Foreskin keratinocyte (primary cell): ENCODE measurements at places on chromosomes 2 and 18. TPM values are rescaled to one million over a fixed set of nuclear protein-coding genes. Genes with fewer than 3 reads are reported as not detected.

GRCh38 chr2:187157046-187157445, 291.0 kb downstream of the CALCRL start:
- DNase-seq, result no peak

DNA sequence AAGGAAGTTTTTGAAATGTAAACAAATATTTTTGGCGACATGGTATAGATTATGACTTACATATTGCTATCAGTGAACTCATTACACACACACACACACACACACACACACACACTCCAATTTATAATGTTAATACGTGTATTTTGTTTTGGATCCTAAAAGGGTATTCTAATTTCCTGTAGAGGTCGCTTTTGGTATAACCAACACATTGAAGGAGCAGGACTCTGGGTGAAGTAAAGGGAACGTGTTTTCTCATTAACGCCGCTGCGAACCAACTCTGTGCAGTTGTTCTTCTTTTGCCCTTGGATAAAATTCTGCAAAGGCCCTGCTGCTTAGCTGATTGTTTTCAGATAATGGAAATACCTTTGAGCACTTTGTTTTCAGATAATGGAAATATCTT, 190.4 kb downstream of the PMAIP1 start:
- DNase-seq, result no peak

GRCh38 chr2:133733901-133734255, 165.6 kb upstream of the NCKAP5 start:
- no peak for DNase-seq

GRCh38 chr2:37324786-37325624, at the start of gene PRKD3:
Gene PRKD3 (minus strand): TSS chr2:37324833. CDS start chr2:37316524, 8,309 bp downstream.
- peak; percentile 28 for DNase-seq

- DNase-seq, result no peak
Observed at GRCh38 chr2:234690569-234691213, 193.8 kb upstream of the ARL4C start.

DNA sequence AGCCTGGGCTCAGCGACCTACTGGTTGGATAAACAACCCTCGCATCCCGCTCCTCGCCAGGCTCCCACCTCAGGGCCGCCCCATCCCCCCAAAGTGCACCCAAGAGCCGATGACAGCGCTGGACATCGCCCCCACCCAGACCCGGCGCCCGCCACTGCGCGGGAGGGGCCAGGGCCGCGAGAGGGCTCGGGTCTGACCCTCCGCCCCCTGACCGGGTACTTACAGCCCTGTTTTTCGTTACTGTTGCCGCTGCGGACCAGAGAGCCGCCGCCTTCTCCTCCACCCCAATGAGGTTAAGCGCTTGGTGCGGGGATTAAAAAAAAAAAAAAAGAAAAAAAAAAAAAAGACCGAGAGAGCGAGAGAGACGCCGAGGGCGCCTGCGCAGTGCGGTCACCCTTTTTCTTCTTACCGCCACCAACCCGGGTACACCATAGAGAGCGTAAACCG, at the start of gene CLASP1:
TSS of gene CLASP1 (minus strand) at position 314 of the 447 bp plus-strand sequence. CDS start 43,567 bp downstream, outside the sequence.
- no peak for DNase-seq

- no peak for DNase-seq
Observed at GRCh38 chr2:162072976-162073887, 783 bp downstream of the DPP4 start.

GRCh38 chr18:30988440-30988839, 54.1 kb downstream of the DSC3 start:
- peak; percentile 30 for DNase-seq

DNA sequence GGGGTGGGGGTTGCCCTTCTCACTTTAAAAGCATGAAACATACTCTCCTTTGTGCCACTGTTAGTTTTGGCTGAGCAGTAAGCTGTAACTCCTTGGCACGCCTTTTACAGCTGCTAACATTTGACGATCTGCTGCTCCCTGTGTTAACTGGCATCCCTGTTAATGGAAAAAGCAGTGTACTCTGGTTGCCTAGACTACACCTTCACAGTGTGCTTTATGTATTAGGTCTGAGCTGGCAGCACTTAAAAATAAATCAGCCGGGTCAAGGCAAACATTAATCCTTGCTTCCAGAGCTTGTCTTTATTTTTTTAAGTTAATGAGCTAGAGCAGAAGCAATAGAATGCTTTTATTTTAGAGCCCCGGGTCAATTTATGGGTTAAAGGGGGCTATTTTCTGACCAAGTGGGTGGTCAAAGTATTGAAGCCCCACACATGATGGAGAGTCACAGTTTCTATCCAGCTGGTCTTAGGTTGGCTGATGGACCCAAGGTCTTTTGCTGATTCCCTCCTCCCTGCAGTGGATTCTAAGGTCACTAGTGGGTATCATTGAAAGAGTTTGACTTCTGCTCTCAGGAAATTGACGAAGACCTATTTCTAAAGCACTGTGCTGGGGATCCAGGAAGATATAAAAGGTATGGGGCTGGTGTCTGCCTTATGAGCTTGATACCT, 54.5 kb downstream of the CFAP221 start:
- no peak for DNase-seq

DNA sequence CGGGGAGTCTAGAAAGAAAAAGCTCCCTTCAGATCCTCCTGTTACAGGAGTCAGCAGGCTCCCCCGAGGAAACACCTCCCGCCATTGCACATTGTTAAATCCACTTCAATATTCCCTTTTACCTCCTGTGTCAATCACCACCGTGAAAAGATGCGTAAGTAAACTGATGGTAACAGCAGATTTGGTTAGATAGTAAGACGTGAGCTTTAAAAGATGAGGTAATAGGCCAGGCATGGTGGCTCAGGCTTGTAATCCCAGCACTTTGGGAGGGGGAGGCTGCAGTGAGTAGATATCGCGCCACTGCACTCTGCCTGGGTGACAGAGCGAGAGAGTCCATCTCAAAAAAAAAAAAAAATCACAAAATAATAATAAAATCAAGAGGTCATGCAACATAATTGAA, 15.2 kb upstream of the NCL start:
- no peak for DNase-seq

DNA sequence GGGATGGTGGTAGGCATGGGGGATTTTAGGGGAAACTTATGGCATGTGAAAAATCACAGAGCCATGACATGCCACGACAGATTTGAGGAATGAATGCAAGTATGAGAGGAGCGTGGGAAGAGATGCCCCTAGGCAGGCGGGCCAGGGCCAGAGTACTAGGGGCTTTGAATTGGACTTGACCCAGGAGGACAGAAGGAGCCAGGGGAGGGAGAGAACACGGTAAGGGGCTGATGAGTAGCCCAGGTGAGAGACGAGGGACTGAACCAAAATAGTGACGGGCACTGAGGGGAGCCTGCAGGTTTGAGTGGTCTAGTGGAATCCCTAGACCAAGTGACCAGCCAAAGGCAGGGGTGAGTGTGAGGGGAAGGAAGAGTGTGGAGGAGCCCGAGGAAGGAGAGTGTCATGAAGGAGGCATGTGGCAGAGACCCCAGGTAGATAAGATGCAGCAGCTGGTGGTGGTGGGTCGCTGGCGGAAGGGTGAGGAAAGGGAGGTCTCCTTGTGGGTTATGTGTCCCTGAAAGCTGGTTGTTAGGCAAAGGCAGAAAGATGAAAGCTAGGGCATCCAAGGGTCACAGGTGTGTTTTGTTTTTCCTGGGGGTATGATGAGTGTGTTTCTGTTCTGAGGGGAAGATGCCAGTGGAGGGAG, 48.7 kb downstream of the ZBTB7C start:
- DNase-seq, result no peak

DNA sequence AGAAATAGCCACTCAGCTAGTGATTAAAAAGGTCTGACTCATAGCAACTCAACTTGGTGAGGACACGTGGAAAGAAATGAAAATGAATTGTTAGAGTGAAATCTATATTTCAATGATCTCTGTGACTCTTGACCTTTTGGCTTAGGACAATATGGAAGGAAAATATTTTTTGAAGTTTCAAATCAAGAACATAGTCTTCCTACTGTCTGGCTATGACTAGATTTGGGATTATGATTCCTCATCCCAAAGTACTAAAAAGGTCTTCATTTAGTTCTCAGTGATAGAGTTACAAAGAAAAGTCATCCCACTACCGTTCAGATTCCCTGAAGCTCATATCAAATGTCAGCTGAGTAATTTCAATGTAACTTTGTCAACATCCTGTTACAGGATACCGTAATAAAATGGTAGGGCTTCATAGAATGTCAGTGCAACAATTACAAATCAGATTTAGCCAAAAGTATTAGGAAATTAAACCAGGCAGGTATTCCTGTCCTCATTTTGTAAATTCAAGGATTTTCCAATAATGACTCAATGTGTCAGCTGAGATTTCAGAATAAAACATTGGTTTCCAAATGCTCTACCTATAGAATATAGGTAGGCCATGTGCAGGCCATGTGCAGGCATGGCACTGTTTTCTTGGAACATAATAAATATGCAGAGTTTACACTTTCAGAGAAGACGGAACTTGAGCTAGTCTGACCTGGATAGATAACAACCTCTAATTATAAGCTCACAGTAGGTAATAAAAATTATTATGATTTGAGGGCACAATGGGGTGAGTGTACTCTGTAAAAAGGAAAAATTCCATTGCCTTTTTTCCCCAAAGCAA, 36.0 kb downstream of the ANKRD29 start:
- peak; percentile 23 for DNase-seq

DNA sequence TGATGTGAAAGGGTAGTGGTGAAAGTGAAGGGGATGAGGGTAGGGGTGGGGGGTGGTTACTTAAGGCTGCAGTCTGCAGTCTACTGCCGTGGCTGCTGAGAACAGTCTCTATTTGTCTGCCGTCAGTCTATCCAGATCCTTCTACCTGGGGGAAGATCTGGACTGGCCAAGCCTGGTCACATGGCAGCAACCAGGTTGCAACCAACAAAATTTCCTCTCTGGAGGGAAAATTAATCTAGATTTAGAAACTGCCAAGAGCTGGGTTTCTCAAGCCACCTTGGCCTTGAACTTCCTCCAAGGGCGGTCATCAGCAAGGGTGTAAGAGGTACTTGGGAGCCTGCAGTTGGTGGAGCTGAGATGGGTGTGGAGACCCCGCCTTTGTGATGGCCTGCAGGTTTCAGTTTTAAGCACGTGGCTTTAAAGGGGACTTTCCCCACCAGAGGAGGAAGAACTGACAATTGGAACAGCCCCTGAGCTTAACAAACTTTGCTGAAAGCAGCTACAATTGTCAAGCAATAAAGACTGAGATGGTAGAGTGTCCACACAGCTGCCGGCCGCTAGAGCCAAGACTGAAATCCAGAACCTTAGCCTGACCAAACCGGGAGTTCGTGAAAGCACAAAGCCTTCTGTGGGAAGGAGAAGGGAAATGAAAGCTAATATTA, 31.4 kb upstream of the KCMF1 start:
- no peak for DNase-seq

- DNase-seq, result no peak
Observed at GRCh38 chr2:182971820-182972547, 66.3 kb downstream of the NCKAP1 start.

GRCh38 chr2:31166925-31167324, 28.7 kb upstream of the GALNT14 start:
- DNase-seq, result no peak

DNA sequence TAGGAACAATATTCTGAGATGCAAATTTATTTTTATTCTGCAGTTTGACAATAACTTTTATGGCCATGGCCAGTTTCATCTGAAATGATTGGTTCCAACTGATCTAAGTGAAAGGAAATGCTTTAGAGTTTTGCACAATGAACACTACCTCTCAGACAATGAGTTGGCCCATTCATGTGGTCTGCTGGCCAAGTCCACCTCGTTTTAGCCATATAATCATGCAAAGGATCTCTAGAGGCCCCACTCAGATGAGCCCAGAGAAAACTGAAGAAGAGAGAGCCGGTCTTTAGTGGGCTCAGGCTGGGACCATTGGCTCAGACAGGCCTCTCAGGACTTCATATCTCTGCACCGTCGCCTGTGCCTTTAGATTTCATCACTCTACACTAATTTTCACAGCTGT, 254.7 kb downstream of the MREG start:
- no peak for DNase-seq

DNA sequence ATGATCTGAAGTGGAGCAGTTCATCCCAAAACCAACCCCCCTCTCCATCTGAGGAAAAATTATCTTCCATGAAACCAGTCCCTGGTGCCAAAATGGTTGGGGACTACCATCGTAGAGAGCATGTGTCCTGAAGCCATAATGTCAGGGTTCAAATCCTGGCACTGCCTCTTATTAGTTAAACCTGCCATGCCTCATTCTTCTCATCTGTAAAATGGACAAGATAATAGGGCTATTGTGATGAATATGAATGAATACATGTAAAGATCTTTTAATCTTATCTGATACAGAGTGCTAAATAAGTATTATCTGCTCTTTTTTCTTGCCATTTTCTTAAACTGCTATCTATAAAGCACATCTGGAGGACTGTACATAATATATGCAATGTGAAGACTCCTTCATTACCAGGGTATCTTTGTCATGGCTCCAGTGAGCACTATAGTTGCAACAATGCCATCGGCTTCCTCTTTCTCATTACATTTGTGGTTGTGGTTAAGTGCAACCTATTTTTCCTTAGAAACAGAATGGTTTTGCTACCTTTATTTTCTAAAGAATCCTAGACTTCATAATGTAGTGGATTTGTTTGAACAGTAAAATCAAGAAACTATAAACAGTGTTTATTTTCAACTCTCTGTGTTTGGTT, 27.0 kb downstream of the MFSD6 start:
- no peak for DNase-seq

DNA sequence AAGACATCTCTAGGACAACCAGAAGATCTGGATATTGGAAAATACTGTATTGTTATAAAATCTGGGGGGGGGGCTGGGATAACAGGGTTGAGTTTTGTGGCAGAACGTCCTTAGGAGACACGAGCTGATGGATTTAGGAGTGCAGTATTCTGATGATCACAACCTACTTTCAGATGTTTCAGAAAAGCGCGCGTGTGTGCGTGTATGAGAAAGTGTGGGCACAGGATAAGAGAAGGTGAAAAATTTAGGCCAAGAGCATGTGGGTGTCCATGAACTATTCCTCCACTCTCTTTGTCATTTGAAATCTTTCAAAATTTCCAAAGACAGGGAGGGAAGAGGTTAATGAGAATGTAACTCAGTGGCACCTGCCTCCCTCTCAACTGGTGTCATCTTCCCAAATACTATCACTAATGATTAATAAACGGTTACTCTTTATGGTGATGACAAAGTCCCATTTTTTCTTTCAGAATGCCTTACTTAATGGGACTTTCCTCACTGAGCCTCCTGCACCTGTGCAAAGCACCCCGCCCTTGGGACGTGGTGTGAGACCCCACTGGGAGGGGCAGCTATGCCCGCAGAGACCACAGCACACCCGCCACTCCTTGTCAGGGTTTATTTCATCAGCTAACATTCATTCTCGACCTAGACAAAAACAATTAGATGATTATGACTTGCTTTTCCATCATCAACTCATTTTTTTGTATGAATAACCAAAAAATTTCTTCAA, 53.6 kb downstream of the HS6ST1 start:
- no peak for DNase-seq

Gene CDH2
- 0.25 and 0.95 TPM in 2 replicates for total RNA-seq

Gene RBBP8
- total RNA-seq, result 79.0 and 93.7 TPM in 2 replicates

Gene MC5R
- not detected in 2 replicates for total RNA-seq

Gene TMEM198
- 1.0 and 1.2 TPM in 2 replicates for total RNA-seq

Gene CCDC68
- 3.9 and 4.0 TPM in 2 replicates for total RNA-seq

Gene ACOXL
- total RNA-seq, result 0.51 and 0.85 TPM in 2 replicates

Gene COA5
- total RNA-seq, result 11.1 and 12.7 TPM in 2 replicates

Gene HJURP
- total RNA-seq, result 40.1 and 45.8 TPM in 2 replicates

Gene SH2D6
- 0.25 TPM in 1 of 2 replicates, not detected in the other for total RNA-seq

Gene CRYGC
- total RNA-seq, result not detected in 2 replicates

Gene CASP8
- total RNA-seq, result 21.9 and 22.4 TPM in 2 replicates
